ENCODE measurements at places on chromosomes 11 and 22.

GRCh38 chr11:113991718-113992458, 17.0 kb downstream of the HTR3A start:
- DNase-seq, result peak; percentile 28

- DNase-seq, result no peak
Measured at GRCh38 chr11:35107861-35108260, 31.1 kb upstream of the CD44 start.

DNA sequence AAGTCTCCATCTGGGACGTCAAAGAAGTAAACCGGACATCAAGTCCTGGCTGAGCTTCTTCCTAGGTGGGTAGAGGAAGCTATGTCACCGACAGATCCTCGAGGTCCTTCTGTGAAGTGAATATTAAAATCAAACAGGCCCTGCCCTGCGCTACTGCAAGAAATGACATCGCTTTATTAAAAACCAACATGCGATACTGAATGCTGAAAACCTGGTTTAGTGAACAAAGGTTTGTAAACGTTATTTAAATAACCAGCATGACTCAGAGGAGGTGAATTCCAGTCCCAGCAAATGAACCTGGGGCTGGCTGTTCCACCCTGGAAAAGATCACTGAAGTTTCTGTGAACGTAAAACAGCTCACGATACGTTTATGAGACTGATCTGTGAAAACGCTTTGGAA, 645 bp downstream of the RTCB start:
- no peak for DNase-seq

DNA sequence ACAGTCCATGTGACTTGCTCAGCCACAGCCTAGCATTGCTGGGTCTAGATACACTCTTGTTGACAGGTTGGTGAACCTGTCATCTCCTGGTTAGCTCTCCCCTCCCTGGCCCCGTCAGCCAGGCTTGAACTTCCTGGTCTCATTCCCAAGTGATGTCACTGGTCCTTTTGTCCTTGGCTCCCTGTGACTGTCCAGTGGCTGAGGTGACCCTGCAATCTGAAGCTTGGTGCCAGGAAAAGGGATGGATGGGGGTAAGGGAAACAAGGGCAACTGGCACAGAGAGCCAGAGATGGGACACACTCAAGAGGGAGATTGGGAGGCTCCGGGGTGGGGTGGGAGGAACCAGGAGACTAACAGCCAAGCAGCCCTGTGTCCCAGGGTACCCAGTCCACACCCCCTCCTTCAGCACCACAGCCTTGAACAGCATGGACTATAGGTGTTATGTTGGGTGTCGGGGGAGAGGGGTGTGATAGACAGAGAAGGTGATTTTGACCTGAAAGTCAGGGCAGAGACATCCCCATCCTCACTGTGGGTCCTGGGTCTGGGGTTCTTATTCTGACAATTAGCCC, 63.8 kb upstream of the THY1 start:
- no peak for DNase-seq

DNA sequence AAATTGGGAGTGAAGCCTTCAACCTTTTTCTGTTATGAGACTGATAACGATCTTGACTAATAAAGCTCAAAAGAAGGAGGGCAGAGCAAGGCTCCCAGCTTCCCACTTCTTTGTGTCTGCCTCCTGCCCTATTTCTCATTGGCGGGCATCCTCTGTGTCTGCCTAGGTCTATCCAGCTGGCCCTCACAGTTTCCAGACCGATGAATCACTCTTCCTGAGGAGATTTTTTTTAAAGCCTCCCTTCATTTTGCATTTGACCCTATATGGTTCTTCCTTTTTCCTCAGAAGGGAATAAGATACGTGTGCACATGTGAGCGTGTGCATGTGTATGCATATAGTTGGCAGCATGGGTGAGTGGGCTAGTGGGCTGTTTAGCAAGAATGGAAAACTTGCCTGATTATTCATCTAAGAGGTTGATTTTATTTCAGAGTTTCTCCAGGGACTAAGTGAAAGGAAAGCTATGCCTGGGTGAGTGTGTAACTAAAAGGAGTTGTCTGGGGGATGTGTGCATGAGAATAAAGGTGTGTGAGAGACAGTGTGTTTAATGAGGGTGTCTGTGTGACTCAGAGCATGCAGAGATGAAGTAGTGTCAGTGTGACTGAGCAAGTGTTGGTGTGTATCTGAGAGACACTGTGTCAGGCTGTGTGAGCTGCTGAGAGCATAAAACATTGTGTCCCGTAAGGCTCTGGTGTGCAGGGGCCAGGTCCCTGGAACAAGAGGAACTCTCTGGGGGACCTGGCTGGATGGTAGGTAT, 12.2 kb downstream of the PHLDB1 start:
- peak; percentile 98 for DNase-seq

DNA sequence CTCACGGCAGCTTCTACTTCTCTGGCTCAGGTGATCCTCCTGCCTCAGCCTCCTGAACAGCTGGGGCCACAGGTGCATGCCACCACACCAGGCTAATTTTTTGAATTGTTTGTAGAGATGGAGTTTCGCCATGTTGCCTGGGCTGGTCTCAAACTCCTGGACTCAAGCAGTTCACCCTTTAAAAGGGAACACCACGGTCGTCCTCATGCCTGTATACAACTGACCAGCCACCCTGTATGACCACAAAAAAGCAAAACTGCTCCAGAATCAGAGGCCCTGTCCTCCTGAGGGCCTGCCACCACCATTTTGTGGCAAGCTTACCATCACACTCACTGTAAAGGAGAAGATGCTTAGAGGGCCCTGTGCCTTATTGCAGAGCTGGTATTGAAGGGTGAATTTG, 2.2 kb downstream of the GLB1L3 start:
- no peak for DNase-seq

GRCh38 chr11:47980907-47981621, 705 bp downstream of the PTPRJ start:
- peak; percentile 57 for DNase-seq

- no peak for DNase-seq
Measured at GRCh38 chr22:49753961-49754695, 73.5 kb downstream of the BRD1 start.

- DNase-seq, result no peak
Measured at GRCh38 chr22:30079952-30080533, at the start of gene HORMAD2. HORMAD2 (plus strand) TSS chr22:30080464; CDS start chr22:30093953, 13,489 bp downstream.

DNA sequence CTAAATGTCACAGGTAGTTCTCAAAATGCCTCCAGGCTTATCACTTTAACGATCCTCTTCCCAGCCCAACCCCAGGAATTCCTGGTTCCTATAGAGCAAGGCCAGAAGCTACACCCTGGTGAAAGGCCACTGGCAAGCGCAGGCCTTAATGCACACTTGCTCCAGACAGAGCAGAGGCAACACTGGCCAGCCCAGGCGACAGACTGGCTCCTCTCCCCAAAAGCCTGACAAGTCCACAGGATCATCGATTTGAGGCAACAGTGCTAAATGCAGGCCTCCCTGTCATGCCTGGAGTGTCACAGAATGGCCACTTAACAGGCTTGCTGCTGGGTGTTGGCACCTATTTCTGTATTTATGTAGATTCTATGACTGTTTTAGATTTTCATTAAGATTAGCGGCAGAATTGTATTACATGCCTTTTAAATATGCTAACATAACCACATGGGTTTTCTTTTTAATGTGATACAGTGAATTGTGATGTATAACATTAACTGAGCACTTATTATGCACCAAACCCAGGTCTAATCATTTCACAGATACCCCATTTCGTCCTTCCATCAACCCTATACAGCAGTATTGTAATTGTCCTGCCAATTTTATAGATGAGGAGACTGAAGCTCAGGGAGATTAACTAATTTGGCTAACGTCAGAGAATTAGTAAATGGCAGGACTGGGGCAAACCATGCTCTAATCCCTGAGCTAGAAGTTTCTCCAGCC, 38.6 kb downstream of the PACSIN2 start:
- no peak for DNase-seq

GRCh38 chr11:111359223-111360149, 19.6 kb downstream of the POU2AF1 start:
- no peak for DNase-seq

- no peak for DNase-seq
Measured at GRCh38 chr11:95283650-95284049, 52.6 kb upstream of the SESN3 start.

DNA sequence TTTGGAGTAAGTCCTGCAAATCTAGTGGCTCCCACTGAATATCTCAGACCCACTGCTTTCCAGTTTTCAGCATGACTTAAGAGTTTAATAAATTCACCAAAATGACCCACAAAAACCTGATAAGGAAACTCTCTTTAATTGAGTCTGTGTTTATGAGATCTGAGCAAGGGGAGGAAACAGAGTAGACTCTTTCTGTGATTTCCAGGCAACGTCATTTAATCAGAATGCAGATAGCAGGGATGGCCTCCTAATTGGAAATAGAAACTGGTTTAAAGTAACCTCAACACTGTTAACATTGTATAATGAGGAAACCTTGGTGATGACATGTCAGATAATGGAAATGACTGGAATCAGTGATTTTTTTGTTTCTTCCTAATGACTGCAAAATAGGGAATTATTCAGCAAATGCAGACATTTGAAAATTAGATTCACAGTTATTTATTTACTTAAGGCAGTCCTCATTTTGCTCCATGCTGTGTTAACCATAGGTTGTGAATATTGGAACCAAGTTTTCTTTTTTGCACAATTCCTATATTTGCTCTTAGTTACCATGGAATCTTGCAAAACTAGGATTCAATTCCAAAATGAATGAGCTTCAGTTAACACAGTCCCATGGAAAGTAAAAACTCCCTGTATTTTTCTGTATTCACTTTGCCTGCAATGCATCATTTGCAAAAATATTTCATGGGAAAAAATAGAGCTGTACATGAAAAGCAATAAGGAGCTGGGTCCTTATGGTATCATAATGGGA, 1324.5 kb downstream of the LRRC4C start:
- DNase-seq, result no peak

- DNase-seq, result no peak
Measured at GRCh38 chr11:41579546-41579945, 120.1 kb upstream of the LRRC4C start.

GRCh38 chr22:39356464-39356863, 6.7 kb downstream of the SYNGR1 start:
- DNase-seq, result no peak

- no peak for DNase-seq
Measured at GRCh38 chr11:126407101-126407521, 51.6 kb downstream of the ST3GAL4 start.

DNA sequence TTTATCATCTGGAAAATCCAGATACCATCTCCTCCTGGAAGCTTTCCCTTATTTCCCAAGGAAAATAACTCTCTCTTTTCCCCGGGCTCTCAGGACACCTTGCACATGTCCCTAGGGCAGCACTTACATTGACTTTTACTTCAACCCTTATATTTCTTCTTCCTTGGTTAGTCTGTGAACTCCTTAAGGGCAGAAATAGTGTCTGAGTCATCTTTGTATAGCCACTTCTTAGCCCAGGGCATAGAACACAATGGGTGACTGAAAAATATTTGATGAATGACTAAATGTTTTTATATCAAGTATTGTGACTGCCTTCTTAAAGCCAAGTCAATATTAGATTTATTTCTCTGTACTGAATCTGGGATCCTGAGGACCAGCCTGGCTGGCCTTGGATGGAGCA, 45.4 kb upstream of the MYOD1 start:
- peak; percentile 50 for DNase-seq

DNA sequence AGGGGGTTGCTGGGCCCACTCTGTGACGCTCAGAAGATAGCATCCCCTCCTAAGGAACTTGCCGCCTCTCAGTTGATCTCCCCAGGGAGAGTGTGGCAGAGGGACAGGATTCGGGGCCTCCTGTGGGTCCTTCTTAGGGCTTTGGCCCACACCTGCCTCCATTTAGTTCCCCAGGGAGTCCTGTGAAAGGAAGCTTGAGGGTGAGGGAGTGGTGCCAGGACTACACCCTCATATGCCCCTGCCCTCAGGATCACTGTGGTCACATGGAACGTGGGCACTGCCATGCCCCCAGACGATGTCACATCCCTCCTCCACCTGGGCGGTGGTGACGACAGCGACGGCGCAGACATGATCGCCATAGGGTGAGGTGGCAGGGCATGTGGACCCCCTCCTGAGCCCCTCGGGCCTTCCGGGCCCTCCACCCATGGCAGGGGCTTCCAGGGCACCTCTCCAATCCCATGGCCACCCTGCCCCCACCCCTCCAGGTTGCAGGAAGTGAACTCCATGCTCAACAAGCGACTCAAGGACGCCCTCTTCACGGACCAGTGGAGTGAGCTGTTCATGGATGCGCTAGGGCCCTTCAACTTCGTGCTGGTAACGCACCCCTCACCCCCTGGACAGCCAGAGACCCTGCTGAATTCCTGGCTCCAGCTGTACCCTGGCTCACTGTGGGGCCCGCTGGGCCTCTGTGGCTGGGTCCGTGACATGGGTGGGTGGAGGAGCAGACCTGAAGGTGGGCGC, 3.5 kb downstream of the INPP5J start:
- DNase-seq, result no peak

DNA sequence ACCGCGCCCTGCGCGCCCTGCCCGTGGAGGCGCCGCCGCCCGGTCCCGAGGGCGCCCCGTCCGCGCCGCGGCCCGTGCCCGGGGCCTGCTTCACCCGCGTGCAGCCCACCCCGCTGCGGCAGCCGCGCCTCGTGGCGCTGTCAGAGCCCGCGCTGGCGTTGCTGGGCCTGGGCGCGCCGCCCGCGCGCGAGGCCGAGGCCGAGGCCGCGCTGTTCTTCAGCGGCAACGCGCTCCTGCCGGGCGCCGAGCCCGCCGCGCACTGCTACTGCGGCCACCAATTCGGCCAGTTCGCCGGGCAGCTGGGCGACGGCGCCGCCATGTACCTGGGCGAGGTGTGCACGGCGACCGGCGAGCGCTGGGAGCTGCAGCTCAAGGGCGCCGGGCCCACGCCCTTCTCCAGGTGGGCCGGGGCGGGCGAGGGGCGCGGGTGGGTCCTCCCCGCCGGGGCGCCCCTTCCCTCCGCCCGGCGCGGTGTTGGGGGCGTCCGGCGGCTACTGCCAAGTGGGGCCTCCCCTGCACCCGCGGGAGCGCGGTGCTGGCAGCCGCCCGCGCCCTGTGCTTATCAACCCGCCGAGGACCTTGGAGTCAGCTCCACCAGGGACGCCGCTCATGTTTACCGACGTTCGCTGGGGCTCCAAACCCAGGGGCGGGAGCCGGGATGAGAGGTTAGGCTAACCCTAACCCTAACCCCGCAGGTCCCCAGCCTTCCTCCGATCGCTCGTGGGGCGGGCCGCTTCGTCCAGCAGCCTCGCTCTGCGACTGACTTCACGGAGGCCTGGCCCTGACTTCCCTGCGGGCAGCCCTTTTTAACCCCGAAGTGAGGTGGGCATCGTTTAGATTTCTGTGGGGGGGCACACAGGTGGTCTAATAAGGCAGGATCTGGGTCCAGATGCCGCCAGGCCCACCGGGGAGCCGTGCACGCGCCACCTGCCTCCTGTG, 649 bp downstream of the SELENOO start:
- peak; percentile 18 for DNase-seq

GRCh38 chr11:45500451-45500850, 165.0 kb downstream of the CHST1 start:
- no peak for DNase-seq

DNA sequence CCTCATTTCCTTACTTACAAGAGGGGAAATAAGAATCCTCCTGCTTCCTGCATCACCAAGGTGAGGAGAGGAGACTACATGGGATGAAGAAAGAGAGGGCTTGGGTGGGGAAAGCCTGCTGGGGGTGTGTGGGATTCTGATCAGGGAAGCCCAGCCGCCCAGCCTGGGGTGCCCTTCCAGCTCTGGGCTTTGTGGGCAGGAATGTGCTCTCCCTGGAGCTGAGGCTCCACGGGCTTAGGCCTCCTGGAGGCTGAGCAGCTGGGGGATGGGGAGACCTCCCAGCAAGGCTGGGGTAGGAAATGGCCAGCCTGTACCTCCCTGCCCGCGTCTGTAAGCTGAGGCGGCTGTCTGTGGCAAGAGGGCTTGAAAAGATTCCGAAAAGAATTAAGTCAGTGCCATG, 206.1 kb downstream of the GRIK4 start:
- no peak for DNase-seq
